ENCODE measurements at places on chromosomes 3 and 15.

DNA sequence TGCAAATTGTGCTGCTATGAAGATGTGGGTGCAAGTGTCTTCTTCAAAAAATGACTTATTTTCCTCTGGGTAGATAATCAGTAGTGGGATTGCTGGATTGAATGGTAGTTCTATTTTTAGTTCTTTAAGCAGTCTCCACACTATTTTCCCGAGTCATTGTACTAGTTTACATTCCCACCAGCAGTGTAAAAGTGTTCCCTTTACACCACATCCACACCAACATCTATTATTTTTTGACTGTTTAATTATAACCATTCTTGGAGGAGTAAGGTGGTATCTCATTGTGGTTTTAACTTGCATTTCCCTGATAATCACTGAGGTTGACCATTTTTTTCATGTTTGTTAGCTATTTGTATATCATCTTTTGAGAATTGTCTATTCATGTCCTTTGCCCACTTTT lies 19.7 kb upstream of the PSMD6 start:
- H3K27me3 ChIP-seq: no peaks in the 10 kb centered on the region
- no peaks in the 10 kb centered on the region for H3K36me3 ChIP-seq
- H3K4me3 ChIP-seq: no peak overlapping the region
- H3K4me1 ChIP-seq: peaks cover 4% of the 10 kb centered on the region

- peaks cover 2% of the 10 kb centered on the region for H3K27me3 ChIP-seq
- H3K4me3 ChIP-seq: no peak overlapping the region
- no peak overlapping the region for H3K27ac ChIP-seq
- peaks cover 19% of the 10 kb centered on the region for H3K4me1 ChIP-seq
Observed at GRCh38 chr3:194806991-194807630, 121.4 kb downstream of the FAM43A start.

GRCh38 chr15:52303093-52303772 lies 7.6 kb upstream of the MYO5C start:
- H3K27ac ChIP-seq: peak overlapping the region; percentile 14
- peaks cover 8% of the 10 kb centered on the region for H3K36me3 ChIP-seq

- DNase-seq: no peak
- no peak overlapping the region for H3K27ac ChIP-seq
- peaks cover 12% of the 10 kb centered on the region for H3K4me1 ChIP-seq
- H3K36me3 ChIP-seq: no peaks in the 10 kb centered on the region
- no peaks in the 10 kb centered on the region for H3K27me3 ChIP-seq
- H3K4me3 ChIP-seq: no peak overlapping the region
Observed at GRCh38 chr3:55165278-55165677, 237.4 kb upstream of the LRTM1 start.

- H3K4me1 ChIP-seq: peaks cover 5% of the 10 kb centered on the region
- no peak overlapping the region for H3K4me3 ChIP-seq
- no peaks in the 10 kb centered on the region for H3K27me3 ChIP-seq
- no peaks in the 10 kb centered on the region for H3K36me3 ChIP-seq
- no peak for DNase-seq
- no peak overlapping the region for H3K27ac ChIP-seq
Observed at GRCh38 chr3:25114532-25114931, 313.5 kb upstream of the RARB start.

DNA sequence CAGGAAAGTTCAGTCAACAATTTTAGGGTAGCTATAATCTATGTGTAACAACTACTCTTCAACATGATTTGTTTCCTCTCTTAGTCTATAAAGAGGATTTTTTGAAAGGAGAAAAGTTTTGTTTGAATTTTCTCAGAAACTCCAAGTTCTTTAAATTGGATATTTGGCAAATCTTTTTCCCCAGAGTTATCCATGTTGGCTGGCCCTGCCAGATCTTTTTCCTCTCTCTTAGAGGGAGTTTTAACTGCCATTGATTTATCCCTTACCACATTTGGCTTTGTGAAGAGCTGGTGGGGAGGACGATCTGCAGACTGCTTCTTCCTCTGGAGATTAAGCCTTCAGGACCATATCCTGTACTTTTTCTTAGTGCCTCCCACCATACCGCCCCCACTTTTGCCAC lies 64.9 kb upstream of the ROPN1 start:
- peaks cover 9% of the 10 kb centered on the region for H3K36me3 ChIP-seq
- no peak overlapping the region for H3K27ac ChIP-seq
- H3K4me1 ChIP-seq: peaks cover 6% of the 10 kb centered on the region
- peaks cover 7% of the 10 kb centered on the region for H3K27me3 ChIP-seq
- DNase-seq: no peak

DNA sequence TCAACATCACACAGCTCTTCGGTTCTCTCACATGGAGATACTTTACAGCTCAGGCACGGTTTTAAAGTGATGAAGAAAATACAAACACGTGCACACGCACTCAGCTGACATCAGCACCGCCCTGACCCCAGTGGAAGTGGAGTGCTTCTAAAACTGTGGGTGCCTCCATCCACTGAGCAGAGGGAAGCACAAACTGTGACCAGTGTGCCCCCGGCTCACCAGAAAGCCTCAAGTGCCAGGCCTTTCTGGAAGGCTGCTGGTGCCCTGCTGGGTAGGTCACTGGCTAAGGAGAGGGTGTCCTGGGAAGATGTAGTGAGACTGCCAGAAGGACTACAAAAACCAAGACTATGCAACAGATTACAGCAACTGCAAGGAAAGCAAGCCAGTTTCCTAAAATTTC lies 78.5 kb downstream of the OCA2 start:
- DNase-seq: no peak
- H3K27me3 ChIP-seq: peaks cover 5% of the 10 kb centered on the region
- H3K27ac ChIP-seq: no peak overlapping the region
- no peaks in the 10 kb centered on the region for H3K36me3 ChIP-seq
- peaks cover 25% of the 10 kb centered on the region for H3K4me1 ChIP-seq
- H3K4me3 ChIP-seq: no peak overlapping the region

DNA sequence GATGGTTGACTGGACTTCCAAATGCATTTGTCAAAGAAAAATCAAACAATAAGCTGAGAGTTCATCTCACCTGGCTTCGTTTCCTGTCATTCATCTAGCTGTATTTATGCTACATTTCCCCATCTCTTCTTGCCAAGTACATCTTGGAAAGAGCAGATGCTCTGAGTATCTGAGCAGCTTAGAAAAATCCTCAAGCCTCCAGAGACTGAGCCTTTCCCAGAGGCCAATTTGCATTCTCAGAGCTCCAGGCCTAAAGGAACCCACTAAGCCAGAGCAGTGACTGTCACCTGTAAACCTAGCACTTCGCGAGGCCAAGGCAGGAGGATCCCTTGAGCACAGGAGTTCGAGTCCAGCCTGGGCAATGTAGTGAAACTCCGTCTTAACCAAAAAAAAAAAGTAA lies 100.5 kb downstream of the XXYLT1 start:
- H3K27ac ChIP-seq: peak overlapping the region; percentile 29
- DNase-seq: no peak
- peaks cover 15% of the 10 kb centered on the region for H3K4me1 ChIP-seq
- H3K27me3 ChIP-seq: no peaks in the 10 kb centered on the region
- 0 out of 2 replicates have a peak, but pooled peaks cover under 1% of the 10 kb centered on the region for H3K36me3 ChIP-seq
- H3K4me3 ChIP-seq: no peak overlapping the region

GRCh38 chr15:81895723-81896122 lies 150.1 kb downstream of the MEX3B start:
- H3K27ac ChIP-seq: no peak overlapping the region
- DNase-seq: no peak
- no peaks in the 10 kb centered on the region for H3K36me3 ChIP-seq

DNA sequence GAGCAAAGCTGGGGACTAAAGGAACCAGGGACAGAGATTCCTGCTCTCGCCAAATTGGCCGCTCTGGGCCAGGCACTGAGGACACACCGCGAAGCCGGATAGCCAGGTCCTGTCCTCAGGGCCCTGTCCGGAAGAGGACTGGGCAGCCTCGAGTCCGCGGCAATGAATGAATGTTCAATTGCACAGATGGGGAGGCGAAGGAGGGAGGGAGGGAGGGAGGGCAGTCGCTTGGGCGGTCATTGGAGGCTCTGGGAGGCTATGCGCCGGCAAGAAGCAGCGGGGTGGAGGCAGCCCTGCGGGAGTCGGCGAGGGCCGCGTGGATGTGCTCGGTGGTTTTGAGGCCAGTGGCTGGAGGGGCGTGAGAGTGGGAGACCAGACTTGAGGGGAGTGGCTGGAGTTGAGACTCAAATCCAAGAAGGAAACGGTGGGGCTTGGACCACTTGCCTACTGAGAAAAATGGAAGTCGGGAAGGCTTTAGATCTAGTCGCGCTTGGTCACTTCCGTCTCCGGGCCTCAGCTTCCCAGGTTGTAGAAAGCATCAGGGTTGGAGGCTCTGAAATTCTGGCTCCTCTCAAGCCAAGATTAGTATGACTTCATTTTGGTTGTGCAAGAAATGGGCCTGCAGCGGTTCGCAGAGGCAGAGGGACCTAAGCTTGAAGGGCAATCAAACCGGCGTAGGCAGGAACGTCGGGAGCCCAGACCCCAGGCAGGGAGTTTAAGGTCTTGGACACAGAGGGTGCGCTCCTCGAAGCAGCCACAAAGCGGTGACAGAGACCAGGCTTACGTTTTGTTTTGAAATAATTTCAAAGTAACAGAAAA lies 21.1 kb upstream of the PLXND1 start:
- peak overlapping the region; percentile 89 for H3K4me3 ChIP-seq
- H3K36me3 ChIP-seq: no peaks in the 10 kb centered on the region

GRCh38 chr15:37395100-37395468 lies 294.7 kb upstream of the MEIS2 start:
- no peak for DNase-seq
- no peak overlapping the region for H3K27ac ChIP-seq

DNA sequence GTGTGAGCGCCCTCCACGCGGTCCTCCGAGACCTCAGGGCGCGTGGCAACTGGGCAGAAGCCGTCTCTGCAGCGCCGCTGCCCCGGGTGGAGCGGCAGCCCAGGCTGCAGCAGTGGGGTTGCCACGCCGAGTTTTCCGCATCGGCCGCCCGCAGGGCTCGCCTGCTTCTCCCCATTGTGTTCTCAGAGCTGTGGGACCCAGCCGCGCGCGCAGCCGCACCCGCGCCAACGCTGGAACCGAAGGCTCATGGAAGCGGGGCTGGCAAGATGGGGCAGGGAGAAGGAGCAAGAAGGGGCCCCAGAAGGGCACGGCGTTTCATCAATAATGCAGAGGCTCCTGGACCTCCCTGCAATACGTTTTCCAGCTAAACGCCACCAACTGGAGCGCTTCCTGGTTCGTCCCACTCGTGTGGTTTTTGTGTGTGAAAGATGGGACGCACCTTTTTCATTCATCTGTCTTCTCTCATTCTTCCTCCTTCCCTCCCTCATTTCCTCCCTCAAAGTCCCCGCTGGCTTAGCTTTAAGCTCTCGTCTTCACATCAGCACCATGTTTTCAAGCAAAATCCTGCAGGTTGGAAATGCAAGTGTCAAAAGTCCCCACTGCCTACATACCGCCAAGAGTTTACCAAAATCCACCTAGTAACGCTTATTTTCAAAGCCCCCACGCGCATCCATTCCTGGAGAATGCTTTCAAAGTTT lies 1.2 kb downstream of the ROBO1 start:
- H3K27ac ChIP-seq: no peak overlapping the region
- no peaks in the 10 kb centered on the region for H3K36me3 ChIP-seq
- peaks cover 15% of the 10 kb centered on the region for H3K4me1 ChIP-seq
- H3K27me3 ChIP-seq: peaks cover 7% of the 10 kb centered on the region
- H3K4me3 ChIP-seq: no peak overlapping the region

Measured in WTC11 (cell line).